ENCODE measurements at places on chromosomes 6 and 20. TPM values are rescaled to one million over a fixed set of nuclear protein-coding genes. Genes with fewer than 3 reads are reported as not detected.
A peak's percentile ranks its signal among the peaks of the same experiment; 100 is the strongest.

DNA sequence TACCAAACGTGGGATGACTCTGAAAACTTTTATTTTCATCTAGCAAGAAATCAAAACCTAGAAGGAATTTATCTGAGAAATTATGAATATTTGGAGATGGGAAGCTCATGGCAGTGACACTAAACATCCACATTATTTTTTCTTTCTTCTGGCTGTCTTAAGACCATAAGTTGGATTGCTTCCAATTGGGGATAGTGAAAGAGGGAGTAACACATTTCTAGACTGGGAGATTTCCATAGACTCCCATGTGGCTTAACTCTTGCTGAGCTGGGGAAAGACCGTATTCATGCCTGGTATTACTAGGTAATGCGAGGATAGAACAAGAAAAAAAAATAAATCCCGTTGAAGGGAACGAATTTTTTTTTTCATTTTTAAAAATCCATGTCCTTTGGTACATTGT lies 120.0 kb downstream of the UTRN start:
- DNase-seq = peak; percentile 26

GRCh38 chr20:4192378-4193068 lies 177.2 kb upstream of the RNF24 start:
- no peak for DNase-seq

- no peak for DNase-seq
Observed at GRCh38 chr6:3228771-3229565, 1.5 kb upstream of the TUBB2B start.

- no peak for DNase-seq
Observed at GRCh38 chr20:45288860-45289259, 17.8 kb upstream of the RBPJL start.

GRCh38 chr6:81241126-81242041 lies 511.1 kb downstream of the TENT5A start:
- DNase-seq = peak; percentile 49

DNA sequence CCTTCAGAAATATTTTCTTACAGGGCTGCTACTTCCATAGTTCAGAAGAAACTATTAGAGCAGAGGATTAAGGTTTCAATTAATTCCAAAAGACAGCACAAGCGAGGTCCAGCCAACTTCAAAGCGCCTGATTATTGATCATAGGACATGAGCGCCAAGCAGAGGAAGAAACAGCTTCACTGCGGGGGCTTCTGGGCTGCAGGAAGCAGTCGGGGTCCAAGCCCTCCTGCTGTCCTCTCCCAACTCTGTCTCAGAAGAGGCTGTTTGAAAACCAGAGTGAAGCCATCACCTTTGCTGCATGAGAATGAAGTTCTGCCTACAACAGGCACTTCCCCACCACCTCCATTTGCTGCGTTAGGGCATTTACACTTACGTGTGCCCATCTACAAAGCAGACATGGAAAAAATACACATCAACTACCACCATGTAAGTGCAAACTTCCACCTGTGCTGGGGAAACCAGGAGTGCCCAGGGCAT lies 23.9 kb downstream of the SUMO4 start:
- DNase-seq = no peak

DNA sequence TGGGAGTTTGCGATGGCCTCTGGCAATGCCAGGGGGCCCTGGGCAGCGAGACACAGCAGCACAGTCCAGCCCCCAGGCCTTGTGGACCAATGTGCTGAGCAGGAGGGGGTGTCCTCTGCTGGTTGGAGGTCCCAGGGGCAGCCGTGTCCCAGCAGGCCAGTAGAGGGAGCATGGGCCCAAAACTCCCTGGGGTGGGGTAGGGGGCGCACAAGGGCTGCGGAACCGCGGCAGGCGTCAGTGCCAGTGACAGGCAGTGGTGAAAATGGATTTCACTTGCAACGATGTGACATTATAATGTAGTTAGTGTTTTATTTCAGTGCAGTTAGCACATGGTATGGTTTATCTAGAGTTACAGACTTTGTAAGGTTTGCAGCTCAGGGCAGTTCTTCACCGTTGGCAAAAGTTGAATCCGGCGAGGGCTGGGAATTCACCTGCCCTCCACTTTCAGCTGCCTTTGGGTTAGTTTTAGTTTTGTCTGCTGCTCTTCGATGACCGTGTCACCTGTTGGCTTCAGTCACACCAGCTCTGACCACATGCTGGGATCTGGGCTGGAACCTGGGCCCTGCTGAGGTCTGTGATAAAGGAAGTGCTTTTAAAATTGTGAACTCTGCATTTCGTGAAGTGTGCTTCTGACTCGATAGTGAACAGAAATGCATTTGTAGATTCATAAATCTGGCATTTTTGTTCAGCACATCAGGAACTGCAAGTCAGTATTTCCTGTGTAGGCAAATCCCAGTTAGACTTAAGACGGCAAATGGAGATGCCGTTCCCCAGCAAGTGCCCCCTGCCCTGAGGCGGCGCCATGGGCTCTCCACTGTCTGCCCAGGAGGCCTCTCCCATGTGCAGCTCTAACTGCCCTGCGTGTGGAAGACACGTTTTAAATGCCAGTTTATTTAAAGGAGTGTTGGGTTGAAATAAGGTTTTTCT lies 46.8 kb downstream of the PYGB start:
- DNase-seq = peak; percentile 52

DNA sequence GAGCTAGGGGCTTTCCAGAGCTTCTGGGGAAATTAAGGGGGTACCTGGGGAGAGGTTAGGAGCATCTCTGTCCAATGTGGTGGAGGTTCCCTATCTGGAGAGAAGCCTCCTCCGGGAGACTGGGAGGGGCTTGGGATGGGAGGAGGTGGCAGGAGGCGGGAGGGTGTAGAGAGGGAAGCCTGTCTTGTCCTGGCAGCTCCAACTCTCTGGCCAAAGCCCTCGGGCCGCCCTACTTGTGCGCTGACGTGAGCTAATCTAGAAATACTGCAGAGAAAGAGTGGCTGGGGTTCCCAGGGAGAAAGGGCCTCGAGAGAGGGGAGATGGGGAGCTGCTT lies 1.6 kb upstream of the SLC32A1 start:
- no peak for DNase-seq

DNA sequence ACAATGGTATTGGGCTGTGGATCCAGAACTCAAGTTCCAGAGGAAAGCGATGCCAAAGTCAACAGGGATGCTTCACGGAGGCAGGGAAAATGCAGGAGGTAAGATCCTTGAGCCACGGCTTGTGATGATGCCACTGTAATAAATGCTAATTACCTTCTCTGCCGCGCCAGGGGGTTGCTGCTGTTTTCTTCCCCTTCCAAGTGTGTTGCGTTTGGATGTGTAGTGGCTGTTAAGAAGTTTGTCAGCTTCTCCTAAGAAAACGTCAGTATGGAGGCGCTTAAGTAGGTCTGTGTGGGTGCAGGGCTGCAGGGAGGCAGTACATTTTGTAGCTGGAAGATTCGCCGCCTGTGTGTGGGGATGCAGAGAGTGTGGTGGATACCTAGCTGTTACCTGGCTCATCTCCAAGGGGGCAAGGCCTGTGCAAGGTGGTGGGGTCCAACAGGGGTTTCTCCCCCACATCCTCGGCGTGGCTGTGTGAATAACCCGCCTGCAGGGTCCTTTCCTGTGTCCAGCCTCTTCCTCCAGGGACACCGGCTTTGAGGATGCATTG lies 318.7 kb downstream of the CDH4 start:
- DNase-seq = no peak

DNA sequence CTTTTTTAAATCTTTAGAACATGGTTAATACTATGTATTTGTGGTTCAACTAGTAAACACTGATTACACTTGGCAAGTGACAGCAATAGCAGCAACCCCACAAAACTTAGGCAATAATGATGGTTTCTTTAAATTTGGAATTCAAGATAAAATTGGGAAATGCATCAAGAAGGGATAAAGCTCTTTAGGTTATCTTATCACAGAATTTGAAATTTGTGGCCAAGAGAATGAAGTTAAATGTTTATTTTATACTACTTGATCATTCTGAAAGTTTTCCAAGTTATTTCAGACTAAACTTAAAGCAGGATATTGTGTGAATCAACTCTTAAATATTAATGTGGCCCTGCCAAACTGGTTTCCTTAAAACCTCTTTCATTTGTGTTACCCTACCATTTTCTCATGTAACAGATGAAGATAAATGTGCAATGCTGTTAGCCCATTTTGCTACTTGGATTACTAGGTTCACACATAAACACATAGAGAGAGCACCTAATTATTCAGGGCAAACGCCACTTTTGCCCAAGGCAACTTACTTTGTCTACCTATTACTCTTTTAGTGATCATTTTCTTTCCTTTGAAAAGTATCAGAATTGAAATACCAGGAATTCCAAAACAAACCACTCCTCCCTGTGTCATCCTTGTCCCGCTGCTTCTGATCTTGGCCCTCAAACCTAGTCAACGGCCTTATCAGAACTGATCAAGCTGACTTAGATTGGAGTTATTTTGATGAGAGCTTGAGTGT lies 186.7 kb upstream of the TENT5A start:
- DNase-seq = peak; percentile 76

The CDC5L gene
- 29.7 TPM for total RNA-seq

- DNase-seq = no peak
Observed at GRCh38 chr6:42140032-42140431, 2.4 kb downstream of the C6orf132 start.

- DNase-seq = no peak
Observed at GRCh38 chr20:23534801-23535593, 33.3 kb downstream of the CST9L start.

DNA sequence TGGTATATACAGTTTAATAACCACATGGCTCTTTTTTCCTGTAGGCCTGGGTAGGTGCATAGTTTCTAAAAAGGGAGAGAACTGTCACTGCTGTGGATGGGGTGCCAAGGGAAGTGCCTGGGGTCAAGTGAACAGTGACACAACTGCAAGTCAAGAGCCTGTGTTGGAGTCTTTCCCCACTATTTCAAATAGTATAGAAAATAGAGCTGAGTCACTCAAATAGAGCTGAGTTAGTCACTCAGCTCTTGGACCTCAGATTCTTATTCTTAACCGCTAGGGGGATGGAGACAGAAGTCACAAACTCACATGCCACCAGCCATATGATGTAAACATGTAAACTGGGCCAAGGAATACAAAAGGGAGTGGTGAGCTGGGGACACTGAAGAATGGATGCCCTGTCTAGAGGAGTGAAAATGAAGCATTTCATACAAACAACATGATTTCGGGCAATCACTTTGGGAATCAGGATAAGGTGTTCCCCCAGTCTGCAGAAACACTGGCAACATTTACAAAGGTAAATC lies 2.1 kb downstream of the NQO2 start:
- DNase-seq = peak; percentile 77

GRCh38 chr6:141526985-141527384 lies 605.7 kb upstream of the GJE1 start:
- no peak for DNase-seq

- DNase-seq = peak; percentile 94
Observed at GRCh38 chr6:135498185-135498841, 773 bp upstream of the AHI1 start.

DNA sequence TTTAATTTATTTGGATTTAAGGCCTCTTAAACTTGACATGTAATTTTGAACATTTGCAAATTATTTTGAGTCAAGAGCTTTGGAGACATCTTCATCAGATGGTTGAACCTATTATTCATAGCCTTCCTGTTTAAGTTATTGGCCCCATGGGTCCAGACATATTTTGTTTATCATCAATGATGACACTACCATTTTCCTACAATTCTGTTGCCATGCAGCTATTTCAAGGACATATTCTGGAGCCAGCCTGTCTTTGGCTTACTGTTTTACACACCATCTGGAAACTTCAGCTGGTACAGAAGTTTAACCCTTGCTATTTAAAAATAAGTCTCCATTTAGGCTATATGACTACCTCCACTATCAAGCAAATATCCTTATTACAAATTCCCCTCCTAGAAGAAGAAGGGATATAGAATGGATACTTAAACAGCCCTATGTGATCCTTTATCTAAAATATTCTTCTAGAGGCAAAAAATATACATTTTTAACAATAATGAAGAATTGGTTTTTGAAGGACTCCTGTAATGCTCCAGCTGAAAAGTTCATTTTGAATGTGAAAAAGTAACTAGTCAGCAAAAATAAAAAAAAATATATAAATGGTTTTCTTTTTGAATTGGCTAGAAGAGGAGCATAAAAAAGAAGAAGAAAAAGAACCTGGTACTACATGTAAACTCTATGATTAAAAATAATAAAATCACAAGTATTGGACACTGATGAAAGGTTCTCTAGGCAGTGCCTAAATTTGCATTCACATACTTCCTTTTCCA lies 544.0 kb upstream of the HS3ST5 start:
- DNase-seq = no peak

GRCh38 chr6:109308018-109308492 lies 74.2 kb downstream of the CD164 start:
- DNase-seq = peak; percentile 63

DNA sequence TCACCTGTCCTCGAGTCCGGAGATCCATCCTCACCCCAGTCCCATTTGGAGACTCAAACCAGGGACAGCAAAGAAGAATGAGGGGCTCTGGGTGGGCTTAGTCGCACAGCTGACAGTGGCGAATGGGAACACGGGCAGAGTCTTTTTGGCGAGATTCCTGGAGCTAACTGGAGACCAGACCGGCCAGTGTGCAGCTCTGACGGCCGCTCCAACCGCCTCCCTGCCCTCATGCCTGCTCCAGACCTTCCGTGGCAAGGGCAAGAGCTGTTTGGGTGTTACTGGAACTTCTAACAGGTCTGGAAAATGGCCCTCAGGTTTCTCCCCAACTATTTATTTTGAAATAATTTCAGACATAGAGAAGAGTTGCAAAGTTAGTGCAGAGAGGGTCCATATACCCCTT lies 75.6 kb downstream of the IRF4 start:
- no peak for DNase-seq

DNA sequence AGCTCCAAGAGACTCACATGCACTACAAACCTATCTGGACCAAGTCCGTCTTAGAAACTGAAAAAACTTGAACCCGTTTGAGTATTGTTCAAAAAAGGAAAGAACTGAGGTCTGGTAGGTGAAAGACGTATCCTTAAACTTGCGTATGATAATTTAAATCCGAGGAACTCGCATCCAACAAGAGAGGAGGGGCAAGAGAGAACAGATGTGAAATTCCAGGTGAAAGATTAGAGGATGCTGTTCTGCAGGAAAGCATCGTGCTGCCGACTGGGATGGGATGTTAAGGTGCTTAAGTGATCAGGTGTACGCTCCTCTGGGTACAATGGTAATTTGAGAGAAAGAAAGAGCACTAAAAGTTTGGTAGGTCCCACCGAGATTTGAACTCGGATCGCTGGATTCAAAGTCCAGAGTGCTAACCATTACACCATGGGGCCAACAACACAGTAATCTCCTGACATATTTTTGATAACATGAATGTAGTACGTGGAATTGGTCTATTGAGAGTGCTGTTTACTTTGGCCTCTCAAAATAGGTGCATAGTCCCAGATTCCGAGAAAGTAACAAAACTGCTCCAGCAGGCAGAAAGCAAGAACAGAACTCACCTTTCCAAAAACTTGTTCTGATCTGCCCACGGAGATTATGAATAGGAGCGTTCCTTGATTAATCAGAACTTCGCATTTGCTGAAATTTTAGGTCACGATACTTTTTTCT lies 53.5 kb upstream of the BTN3A2 start:
- DNase-seq = peak; percentile 73

- DNase-seq = no peak
Observed at GRCh38 chr6:6125495-6125894, 118.8 kb upstream of the NRN1 start.

Measured in IMR-90 (cell line).